Stimulated activated CD4-positive, alpha-beta T cell treated with anti-CD3 and anti-CD28 coated beads, Interleukin-4, amount 100 ng/mL, for 48 hours (primary cell): ENCODE measurements at places on chromosomes 1 and 21.
A peak's percentile ranks its signal among the peaks of the same experiment; 100 is the strongest.

- DNase-seq, result no peak
Measured at GRCh38 chr1:14941864-14942263, 211.7 kb upstream of the TMEM51 start.

GRCh38 chr1:233673947-233674431, 60.1 kb downstream of the KCNK1 start:
- DNase-seq, result no peak

GRCh38 chr1:78622548-78622947, 2.3 kb downstream of the IFI44L start:
- DNase-seq, result no peak

- DNase-seq, result no peak
Measured at GRCh38 chr1:165444897-165445370, at the start of gene RXRG. TSS of gene RXRG (minus strand) at chr1:165445126. CDS start at chr1:165444893, 233 bp downstream.

- DNase-seq, result no peak
Measured at GRCh38 chr21:38914528-38915293, 109.0 kb downstream of the ETS2 start.

DNA sequence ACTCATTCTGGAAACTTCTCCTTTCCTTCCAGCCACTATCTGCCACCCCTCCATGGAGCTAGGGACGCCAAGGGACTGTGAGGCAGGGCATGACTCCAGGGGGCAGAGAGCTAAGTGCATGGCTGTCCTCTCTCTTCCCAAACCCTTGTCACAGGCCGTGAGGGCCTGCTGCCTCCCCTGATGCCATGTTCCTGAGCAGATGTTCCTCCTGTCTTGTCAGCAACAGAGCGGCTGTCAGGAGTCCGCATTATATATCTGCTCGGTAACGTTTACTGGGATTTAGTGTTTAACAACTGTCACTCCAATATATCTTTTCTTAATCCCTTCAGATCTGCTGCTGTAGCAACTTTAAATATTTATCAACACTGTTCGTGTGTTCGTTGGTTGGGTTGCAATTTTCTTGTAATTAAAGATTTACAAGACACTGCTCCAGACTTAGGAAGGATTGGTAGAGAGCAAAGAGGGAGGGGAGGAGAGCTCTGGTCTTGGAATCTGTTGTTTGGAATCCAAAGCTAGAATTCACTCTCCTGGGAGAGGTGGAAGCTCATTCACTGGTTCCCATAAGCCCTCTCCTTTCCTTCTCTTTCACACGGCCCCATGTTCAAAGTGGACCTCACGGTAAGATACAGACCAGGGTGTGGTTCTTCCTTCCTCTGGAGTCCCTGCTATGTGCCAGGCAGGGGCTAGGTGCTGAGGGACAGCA, 76.2 kb downstream of the MDM4 start:
- DNase-seq, result no peak

DNA sequence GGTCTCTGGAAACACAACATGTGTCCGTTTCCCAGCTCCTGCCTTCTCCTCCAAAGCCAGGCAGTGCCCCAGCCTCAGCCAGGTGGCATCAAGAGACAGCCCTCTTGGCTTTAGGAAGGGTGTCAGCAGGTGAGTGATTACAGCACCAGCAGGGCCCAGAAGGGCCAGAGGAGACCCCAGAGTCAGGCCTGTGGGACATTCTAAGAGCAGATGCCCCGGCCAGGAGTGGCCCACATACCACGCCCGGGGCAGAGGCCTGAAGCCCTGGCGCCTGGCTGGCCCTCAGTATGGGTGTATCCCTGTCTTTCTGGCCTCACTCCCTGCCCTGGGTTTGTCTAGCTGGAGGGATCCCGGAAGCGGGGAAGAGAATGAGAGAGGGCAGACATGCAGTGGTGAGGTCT, 109.2 kb downstream of the CASZ1 start:
- DNase-seq, result no peak

DNA sequence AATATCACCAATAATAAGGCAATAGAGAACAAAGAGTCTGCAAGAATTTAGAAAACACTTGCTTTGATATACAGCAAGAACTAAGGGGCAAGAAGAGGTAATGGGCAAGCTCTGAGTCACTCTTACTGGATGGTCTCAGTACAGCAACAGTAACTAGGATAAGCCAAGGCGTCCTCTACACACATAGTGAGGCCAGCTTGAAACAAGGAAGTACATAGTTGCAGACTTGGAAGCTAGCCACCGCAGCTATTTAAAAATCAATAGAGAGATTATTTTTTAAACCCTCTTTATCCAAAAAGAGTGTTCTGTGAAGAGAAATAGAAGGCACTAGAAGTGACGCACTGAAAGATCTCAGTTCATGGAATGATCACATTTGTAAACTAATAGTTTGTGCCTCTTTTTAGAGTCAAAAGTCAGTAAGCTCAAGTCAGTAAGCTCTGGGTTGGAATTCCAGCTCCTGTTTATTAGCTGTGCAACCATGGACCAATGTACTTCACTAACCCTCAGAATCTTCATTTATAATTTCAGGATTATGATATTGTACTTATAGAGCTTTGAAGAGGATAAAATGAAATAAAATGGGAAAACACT, 118.6 kb downstream of the AKT3 start:
- DNase-seq, result no peak

- DNase-seq, result no peak
Measured at GRCh38 chr1:205061227-205061626, 18.2 kb downstream of the CNTN2 start.

DNA sequence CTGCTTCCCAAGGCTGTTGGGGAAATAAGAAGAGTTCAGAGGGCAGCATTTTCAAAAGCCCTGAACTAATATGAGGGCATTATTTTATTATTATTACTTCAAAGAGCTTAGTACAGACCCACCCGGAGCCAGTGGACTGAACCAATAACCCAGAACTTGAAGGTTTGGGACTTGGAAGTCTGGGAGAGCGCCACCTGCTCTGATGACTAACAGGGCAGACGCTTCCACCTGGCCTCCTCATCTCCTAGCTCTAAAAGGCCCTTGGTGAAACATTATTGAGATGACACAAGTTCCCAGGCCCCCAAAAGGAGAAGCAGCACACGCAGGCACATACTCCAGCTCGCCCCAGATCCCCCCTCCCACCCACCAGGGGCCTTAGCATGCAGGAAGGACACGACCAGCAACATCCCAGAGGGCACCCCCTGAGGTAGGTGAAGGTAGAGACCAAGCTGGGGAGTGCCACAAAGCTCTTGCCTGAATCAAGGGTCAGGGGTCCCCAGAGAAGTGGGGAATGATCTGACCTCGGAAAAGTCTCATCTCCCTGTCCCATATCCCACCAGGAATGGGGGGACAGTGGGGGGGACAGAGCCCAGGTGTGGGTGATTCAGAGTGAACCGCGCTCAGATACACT, 1.3 kb downstream of the DLGAP3 start:
- DNase-seq, result no peak

DNA sequence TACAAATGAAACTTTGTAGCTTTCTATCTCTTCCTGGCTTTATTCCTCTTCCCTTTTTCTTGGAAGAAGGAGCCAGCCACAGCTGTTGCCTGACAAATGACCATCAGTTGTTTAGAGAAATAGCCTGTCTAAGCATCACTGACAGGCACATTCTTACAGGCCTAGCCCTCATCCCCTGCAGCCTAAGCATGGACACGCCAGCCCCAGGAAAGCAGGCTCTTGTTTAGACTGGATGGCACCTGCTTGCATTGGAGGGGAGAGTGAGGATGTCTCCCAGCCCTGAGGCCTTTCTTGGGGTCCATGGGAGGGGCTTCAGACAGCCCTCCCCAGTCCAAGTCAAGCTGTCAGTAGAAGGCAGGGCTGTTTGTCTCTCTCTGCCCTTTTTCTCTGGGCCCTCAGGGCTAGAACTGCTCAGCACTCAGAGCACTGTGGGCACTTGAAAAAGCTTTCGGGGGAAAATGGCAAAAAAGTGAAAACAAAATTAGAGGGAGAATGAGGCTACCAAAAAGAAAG, 282.5 kb upstream of the PLXNA2 start:
- DNase-seq, result no peak

- DNase-seq, result no peak
Measured at GRCh38 chr1:110875216-110875731, 2.3 kb downstream of the CD53 start.

DNA sequence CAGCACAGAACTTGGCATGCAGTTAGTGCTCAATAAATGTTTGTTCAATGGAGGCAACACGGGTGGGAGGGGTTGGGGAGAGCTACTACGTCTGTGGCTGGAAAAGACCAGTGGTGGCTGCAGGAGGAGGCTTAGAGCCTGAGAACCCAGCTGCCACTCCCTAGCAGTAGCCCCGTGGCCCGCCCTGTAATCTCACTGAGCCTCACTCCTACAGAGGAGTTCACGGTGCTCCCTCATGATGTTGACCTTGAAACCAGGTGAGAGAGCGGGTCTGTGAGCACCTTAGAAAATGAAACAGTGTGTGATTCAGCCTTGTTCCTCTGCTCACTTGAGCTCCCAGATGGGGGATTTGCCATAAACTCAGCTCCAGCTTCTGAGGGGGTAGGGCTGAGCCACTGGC, 299.6 kb downstream of the NPHP4 start:
- DNase-seq, result no peak

DNA sequence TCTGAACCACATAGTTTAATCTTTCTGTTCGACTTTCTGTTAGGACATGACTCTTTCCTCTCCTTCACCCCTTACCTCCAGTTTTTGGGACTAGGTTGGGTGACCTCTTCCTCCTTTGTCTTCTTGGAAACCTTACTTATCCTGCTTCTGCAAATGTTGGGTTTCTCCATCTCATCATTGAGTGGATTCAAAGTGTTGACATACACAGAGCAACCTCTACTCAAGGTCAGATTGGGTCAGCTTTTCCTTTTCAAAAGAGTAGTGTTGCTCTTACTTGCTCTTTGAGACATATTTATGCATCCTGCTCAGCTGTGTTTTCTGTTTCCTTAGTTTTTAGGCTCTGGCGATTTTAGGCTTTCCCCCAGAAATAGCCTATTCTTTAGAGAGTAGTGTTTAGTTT, 3.7 kb downstream of the CAMTA1 start:
- no peak for DNase-seq

GRCh38 chr21:27703791-27704190, 736.9 kb upstream of the ADAMTS5 start:
- no peak for DNase-seq

DNA sequence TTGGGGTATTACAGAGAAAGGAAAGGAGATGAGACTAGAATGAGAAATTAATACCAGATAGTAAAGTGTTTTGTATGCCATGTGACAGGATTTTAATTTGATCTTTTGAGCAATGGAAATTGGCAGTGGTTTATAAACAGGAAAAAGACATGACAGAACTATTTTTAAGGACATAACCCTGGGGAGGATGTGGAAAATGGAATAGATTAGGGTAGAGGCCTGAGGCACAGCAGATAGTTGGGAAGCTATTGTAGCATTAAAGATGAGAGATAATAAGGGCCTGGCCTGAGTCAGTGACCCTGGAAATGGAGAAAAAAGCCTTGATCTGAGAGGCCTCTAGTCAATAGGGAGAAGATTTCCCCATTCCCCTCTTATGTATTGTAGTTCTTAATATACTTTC, 22.1 kb upstream of the KCNA3 start:
- no peak for DNase-seq

DNA sequence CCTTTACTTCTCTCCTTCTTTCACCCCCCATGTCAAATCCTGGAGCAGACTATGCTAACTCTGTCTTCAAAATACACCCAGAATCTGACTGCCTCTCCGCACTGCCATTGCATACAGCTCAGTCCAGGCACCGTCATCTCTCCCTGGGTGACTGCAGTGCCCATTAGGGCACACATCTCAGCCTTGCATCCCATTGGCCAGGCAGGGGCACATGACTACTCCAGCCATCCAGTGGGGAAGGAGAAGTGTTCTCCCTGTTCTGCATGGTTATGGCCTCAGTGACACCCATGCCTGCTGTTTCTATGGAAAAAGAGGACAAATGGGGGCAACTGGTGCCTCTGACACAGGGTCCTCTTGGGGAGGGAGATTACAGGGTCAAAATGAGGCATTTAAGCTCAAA, 270.5 kb downstream of the MATN1 start:
- DNase-seq, result no peak

DNA sequence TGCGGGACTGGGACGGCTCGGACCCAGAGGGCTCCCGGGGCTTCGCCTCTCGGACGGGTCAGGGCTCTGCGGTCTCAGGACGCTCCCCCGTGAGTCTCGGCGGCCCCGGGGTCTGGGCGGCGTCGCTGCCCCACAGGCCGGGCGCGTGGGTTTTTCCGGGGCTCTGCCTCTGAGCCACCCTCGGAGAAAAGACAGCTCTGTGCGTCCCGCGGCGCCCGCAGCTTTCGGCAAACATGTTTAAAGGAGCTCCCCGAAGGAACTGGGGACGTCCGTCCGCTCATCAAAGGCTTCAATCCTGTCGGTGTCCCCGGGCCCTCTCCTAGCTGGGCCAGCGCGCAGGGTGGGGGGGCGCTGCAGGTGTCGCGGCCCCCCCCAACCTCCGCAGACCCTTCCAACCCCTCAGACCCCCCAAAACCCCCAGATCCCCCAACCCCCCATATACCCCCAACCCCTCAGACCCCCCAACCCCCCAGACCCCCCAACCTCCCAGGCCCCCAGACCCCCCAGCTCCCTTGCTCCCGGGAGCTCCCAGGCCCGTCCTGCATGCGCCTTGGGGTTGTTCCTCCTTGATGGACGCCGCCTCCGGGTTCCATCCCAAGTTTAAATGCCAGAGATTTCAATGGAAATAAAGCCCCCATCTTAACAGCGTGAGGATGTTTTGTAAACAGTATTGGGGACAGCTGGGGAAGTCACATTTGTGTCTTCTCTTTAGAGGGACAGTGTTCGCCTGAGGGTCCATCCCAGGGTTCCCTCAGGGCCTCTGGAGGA, 996 bp upstream of the C1orf159 start:
- DNase-seq, result peak; percentile 20

DNA sequence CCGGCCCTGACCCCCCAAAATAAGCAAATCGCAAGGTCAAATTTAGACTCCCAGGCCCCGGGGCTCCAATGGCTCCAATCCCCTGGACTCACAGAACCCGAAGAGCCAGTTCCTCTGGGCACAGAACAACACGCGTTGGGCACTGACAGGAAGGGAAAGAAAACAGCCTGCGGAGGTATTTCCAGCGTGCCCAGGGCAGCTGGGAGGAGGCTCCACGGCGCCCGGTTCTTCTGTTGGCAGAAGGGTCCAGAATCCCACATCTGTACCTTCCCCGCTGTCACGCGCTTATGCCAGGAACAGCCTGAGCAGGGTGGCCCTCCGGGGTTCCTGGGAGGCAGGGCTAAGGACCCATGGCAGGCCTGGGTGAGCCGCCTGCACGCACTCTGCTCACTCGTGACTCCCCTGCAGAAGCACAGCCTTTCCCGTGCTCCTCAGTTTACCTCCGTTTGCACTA, 85.5 kb downstream of the RIPK4 start:
- no peak for DNase-seq

DNA sequence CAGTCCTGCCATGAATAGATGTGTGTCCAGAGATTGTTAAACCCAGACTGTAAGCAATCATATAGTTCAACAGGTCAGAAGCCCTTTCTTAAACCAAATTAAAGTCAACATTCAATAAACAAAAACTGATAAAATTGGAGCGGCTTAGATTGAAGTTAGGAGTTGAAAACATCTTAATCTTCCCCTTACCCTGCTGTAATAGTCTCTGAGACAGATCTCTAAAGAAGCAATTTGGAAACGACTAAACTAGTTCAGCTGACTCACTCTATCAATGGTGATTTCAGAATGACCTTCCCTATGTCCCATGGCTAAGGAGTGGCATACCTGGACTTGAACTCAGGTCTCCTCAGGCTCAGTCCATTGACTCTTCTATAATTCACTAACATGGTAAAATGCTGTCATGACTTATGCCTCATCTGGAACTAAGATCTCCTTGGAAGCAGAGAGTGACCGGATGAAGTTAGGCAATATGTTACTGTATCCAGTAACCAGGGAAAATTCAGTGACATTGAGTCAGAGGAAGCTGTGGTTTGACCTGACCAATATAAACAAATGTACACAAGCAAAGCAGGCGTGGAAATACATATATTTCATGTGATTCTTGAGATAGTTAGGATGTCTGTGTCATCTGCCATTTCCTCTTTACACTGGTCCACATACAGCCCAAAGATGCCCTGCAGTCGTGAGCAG, 30.1 kb downstream of the SGIP1 start:
- no peak for DNase-seq
